Dermis microvascular lymphatic vessel endothelial cell (primary cell): ENCODE measurements at places on chromosomes 16 and 17. TPM values are rescaled to one million over a fixed set of nuclear protein-coding genes. Genes with fewer than 3 reads are reported as not detected.

Gene PLLP
- 4.2 and 11.9 TPM in 2 replicates for total RNA-seq

Gene OR4D1
- total RNA-seq: not detected in 2 replicates

Gene PYDC1
- total RNA-seq: not detected in 2 replicates

Gene NSMCE1
- 33.5 and 36.4 TPM in 2 replicates for total RNA-seq

Gene KRTAP4-6
- not detected in 2 replicates for total RNA-seq

Gene GCGR
- total RNA-seq: not detected in 2 replicates

Gene CDH8
- not detected in 2 replicates for total RNA-seq

Gene NAT9
- 17.7 and 31.4 TPM in 2 replicates for total RNA-seq

Gene CACNA1H
- total RNA-seq: under 0.01 TPM in 2 replicates

Gene RGS9
- total RNA-seq: 0.64 and 1.3 TPM in 2 replicates

Gene HEATR9
- not detected in 2 replicates for total RNA-seq

Gene SLC52A1
- 0.25 and 0.26 TPM in 2 replicates for total RNA-seq

Gene FGF11
- 0.13 and 0.38 TPM in 2 replicates for total RNA-seq

DNA sequence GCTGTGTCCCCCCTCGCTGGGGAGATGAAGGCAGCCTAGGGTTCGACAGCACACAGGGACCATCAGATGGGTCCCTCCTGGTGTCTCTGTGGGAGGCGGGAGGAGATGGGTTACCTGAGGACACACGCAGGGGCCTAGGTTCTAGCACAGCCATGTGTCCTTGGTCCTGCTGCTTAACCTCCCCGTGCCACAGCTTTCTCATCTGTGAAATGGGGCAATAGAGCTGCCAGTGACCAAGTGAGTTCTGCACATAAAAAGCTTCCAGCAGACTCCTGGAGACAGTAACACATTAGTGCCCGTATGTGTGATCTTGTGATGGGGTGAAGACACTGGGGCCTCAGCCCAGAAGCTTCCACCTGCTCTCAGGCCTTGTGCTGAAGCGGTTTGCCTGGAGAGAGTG is 96.0 kb upstream of the GSE1 start:
- no peak for DNase-seq

DNA sequence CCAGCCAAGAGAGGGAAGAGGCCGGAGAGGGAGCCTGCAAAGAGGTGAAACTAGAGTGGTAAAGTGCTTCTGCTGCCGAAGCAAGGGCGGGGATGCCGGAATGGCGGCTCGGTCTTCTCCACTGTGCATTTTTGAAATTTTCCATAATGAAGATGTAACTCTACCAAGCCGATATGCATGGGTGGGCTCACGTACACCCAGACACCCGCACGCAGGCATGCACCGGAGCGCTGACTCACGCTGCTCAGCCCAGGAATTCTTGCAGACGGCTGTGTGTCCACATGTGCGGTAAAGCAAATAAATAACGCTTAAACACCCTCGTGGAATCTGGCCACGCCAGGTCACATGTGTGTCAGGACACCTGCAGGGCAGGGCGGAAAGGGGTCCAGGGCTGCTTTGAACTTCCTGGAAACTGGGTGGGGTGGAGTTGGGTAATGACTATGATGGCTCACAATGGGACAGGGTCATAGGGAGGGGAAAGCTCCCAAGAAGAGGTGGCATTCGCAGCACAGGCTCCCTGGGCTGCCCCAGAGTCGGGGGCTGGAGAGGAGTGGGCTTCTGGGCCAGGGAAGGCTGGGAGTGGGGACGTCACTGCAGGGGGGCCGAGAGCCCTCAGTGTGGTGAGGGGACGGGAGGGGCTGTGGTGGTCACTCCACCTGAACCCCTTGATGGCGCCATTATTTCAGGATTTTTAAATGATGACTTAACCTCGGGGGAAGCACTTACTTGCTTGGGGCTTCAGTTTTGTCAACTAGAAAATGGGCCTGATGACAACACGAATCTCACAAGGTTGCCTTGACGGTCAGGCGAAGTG is 265.5 kb downstream of the PARN start:
- no peak for DNase-seq

DNA sequence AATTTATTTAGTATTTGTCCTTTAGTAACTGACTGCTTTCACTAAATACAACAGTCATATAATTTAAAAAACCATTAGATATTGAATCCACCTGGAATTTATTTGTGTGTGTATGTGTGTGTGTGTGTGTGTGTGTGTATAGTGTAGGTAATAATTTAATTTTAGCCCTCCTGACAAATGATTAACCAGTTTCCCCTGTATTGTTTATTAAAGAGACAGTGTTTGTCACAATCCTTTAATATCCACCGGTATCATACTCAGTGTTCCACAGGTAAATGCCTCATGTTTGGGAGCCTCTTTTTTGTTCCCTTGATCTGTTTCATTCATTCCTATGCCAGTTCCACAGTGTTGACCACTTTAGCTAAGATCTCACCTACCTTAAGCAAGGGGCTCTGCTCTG is 134.6 kb upstream of the IRX3 start:
- no peak for DNase-seq

DNA sequence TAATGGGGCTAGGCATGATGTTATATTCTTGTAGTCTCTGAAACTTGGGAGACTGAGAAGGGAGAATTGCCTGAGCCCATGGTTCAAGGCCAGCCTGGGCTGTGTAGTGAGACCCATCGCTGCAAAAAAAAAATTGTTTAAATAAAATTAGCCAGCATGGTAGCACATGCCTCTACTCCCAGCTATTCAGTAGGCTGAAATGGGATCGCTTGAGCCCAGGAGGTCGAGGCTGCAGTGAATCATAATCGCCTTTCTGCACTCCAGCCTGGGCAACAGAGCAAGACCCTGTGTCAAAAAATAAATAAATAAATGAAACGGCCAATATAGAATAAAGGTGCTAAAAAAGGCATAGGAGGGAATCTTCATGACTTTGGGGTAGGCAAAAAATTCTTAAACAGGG is 13.9 kb upstream of the SLX4 start:
- DNase-seq: no peak

- DNase-seq: no peak
These were observed 3.1 kb downstream of the HIC1 start for GRCh38 chr17:2057760-2058585.

- no peak for DNase-seq
These were observed 21.8 kb upstream of the HERPUD1 start for GRCh38 chr16:56910112-56910511.

DNA sequence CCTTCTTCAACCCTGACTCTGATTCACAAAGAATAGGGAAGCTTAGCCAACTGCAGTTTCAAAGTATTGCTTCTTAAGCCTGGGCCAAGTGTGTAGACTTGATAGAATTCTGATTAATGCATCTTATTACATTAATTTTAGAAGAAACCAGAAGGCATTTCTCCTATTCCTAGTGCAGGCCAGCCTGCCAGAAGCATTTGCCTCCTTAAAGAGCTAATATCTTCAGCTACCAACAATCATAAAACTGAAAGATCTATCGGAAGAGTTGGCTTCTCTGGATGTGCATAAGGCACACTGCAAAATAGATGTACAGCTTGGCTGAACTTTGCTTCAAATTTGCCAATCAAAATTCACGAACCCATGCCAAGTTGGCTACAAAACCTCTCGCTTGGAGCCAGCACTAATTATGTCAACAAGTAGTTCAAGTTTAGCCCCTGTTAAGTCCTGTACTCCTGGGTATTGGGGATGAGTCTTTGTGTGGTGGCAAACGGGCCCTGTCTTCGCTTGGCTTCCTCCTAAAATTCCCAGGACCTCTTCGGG is 717.8 kb downstream of the WWOX start:
- DNase-seq: no peak

DNA sequence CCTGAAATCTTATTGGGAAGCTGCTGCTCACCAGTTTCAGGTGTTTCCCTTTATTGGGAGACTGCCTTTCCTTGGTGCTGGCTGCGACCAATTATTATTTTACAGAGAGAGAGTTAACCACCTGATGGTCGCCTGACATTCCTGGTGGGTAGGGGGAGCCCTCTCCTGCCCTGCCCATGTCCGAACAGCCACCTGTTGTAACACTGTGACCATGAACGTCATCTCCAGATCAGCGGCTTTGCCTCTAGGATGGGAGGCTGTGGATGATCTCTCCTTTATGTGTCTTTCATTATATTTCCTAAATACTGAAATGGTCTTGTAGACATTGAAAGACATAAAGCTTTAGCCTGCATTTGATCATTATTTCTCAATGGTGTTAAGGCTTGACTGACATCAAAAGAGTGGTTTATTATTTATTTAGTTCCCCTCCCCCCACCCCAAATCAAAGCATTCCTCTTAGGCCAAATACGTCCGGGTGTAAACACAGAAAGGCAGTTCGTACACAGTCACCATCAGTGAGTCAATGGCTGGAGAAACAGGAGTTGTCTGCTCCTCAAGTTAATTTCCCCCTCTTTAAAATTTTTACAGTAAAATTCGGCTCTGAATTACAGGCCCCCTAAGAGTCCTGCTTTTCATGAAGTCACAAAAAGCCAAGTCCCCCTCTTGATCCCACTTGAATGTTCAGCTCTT is 57.8 kb upstream of the CACNG5 start:
- DNase-seq: no peak

DNA sequence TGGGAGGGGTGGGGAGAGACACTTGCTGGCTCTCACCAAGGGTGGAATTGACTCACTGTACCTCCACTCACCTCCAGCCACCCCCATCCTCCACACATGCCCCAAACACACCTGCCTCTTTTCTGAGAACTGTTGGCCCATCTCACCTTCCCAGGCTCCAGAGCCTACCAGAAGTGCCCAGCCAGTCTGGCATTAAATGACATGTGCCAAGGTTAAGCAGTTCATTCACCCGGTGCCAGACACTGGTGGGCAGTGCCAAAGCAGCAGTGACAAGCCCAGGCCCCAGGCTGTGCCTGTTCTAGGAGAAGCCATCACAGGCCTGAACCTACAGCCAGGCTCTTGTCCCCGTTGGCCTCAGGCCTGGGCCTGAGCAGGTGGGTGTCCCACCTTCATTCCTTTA is 11.2 kb downstream of the MVP start:
- no peak for DNase-seq

- no peak for DNase-seq
These were observed 336.8 kb upstream of the SALL1 start for GRCh38 chr16:51487880-51488279.

GRCh38 chr16:21613781-21614180 is 14.4 kb downstream of the METTL9 start:
- no peak for DNase-seq

GRCh38 chr16:66227766-66228530 is 138.5 kb upstream of the CDH5 start:
- no peak for DNase-seq

DNA sequence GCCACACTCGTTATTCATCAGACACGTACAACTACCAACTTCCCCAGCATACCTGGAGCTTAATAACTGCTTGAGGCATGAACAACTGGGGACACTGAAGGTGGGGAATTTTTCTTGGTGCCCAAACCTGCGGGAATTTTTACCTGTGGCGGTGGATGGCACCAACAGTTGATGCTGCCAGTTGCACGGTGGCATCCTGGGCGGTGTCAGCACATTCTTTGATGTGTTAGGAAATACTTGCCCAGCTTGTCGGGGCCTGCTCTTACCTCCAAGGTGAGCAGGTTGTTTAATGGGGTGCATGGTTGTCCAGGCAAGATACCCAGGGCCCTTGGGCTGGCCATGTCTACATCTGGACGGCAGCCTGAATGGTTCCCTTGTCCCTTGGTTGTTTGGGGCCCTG is 79.6 kb downstream of the CRISPLD2 start:
- no peak for DNase-seq

- DNase-seq: peak; percentile 52
These were observed 27.1 kb downstream of the GNPTG start for GRCh38 chr16:1378804-1379303.

DNA sequence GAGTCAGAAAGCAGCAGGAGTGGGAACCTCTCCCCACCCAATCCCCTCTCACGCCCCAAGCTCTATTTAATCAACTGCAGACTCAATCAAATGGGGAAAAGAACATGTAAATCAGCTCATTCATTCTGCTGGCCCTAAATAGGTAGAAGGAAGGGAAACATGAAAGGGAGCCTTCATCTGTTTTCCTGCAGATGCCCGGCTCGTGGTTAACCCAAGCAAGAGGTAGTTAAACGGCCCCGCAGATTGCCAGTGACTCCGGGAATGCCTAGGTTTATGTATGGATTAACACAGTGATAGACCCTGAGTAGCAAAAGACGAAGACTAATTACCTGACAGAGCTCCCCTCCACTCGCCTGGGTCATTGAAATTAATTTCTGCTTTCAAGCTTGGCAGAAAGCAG is 542.0 kb downstream of the WWOX start:
- no peak for DNase-seq

GRCh38 chr16:46859719-46860152 is 24.4 kb upstream of the GPT2 start:
- DNase-seq: no peak

- DNase-seq: peak; percentile 82
These were observed 23.5 kb downstream of the POLR3E start for GRCh38 chr16:22320572-22321339.

- DNase-seq: no peak
These were observed 31.9 kb upstream of the C16orf78 start for GRCh38 chr16:49341706-49342105.

DNA sequence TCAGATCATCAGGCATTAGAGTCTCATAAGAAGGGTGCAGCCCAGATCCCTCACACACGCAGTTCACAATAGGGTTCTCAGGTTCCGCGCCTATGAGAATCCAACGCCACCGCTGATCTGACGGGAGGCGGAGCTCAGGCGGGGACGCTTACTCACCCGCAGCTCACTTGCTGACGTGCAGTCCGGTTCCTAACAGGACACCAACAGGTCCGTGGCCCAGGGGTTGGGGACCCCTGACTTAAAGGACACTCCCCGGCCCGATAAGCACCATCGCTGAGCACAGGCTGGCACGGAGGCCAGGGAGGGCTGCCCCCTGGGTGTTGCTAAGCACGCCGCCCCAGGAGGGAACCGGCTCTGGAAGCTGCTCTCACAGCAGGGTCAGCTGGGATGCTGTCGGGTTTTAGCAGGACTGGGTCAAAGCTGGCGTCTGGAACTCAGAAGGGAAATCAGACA is 30.1 kb upstream of the BAHCC1 start:
- DNase-seq: no peak

- DNase-seq: peak; percentile 79
These were observed 773 bp downstream of the PHLPP2 start for GRCh38 chr16:71723537-71724319.

- no peak for DNase-seq
These were observed 5.0 kb downstream of the CA4 start for GRCh38 chr17:60154616-60155426.
